ENCODE measurements at places on chromosomes 3 and 15.

DNA sequence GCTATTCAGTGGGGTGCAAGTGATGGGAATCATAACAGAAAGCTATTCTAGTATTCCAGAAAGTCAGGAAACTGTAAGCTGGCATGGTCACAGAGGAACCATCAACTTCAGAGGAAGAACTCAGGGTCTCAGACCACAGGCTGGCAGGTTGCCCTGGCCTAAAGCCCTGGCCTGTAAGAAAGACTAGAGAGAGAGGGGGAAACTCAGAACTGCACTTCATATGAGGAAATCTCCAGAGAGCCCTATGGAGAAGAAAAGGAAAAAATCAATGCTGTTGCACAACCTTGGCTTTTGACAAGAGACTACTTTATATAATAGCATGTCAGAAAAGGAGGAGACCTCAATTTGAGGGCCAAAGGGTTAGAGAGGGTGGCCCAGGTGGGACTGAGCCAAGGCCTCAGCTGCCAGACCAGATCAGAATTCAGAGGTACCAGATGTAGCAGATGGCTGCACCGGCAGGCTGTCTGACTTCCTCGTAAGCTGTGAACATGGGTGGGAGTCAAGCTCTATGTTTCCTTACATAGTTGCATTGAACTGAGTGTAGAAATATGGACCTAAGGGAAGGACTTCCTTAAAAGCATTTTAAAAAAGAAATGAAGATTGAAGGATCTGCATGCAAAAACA lies 333.8 kb downstream of the PDCD6IP start:
- no peak for DNase-seq

- no peak for DNase-seq
Observed at GRCh38 chr15:101127506-101128076, 124.3 kb downstream of the CHSY1 start.

DNA sequence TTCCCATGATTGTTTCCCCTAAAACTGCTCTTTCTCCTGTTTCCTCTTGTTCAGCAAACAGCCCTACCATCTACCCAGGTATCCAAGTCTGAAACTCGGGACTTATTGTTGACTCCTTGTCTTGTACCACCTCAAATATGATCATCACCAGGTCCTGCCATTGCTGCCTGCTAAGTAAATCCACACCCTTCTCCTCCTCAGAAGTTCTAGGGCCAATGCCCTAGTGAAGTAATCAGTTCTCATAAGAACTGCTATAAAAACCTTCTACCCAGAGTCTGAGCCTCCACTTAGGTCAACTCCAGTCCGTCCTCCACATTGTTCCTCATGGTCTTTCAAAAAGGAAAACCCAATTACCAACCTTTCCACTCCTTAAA lies 77.0 kb upstream of the IL12A start:
- no peak for DNase-seq

- no peak for DNase-seq
Observed at GRCh38 chr3:66196633-66197032, 24.2 kb upstream of the SLC25A26 start.

- DNase-seq, result no peak
Observed at GRCh38 chr3:180267202-180267843, 230.6 kb upstream of the PEX5L start.

DNA sequence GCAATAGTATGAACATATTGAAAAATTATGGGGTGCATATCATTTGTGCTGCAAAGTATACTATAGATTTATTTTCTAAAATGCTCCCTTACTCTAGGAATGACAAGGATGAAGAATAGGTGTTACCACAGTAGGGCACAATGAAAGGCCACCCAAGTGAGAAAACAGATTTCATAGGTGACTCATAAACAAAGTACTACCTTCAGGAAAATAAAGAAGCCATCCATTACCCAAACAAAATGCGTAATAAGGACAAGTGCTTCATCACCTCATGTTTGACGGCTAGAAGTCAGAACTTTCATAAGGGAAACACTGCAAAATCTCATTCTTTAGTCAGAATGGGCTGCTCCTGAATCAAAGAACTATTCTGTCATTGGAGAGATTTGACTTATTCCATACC lies 116.6 kb downstream of the MFSD1 start:
- no peak for DNase-seq

DNA sequence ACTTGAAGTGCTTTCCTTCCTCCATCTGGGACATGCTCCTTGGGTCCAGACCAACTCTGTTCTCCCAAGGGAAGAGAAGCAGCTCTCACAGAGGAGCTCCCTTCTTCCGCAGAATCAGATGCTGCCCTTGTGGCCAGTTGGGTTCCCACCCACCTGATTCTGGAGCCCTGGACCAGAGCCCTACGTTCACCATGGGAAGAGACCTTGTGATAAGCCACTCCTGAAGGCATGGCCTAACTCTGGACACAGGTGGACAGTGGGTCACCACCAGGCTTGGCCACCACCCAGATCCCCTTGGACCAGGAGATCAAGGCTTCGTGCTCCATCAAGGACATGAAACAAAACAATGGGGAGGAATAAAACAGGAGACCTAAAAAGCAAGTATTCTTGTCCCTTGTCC lies 172.2 kb downstream of the RPLP1 start:
- DNase-seq, result no peak

Data from CMK (cell line).